ENCODE measurements at places on chromosomes 16 and 17.

GRCh38 chr17:34579017-34579946 is at the start of gene TMEM132E:
TMEM132E (plus strand) TSS chr17:34579582; CDS start chr17:34581077, 1,495 bp downstream.
- H3K4me3 ChIP-seq: peak within 1 kb of the TSS; percentile 72
- H3K27ac ChIP-seq: no peak within 1 kb of the TSS
- peak; percentile 49 for DNase-seq
- peaks cover 16% of the 10 kb centered on the region for H3K4me1 ChIP-seq

DNA sequence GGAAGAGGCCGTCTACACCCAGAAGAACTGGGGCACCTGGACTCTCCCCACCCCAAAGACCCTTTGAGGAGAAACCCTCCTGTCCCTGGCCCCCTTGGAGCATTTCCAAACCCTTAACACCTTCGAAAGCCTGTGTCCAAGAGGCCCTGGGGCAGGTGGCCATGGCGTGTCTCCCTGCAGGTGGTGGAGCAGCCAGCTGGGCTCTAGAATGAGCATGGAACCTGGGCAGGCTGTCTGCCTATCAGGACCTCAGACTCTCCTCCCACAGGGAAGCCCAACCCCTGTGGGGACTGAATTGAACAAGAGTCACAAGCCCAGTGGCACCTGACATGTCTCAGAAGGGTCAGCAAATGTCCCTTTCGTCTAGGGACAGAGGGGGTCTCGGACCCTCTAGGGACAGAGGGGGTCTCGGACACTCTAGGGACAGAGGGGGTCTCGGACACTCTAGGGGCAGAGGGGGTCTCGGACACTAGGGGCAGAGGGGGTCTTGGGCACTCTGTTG is 8.4 kb downstream of the CBX4 start:
- no peak for DNase-seq
- H3K27ac ChIP-seq: no peak overlapping the region
- H3K36me3 ChIP-seq: peaks cover 17% of the 10 kb centered on the region

DNA sequence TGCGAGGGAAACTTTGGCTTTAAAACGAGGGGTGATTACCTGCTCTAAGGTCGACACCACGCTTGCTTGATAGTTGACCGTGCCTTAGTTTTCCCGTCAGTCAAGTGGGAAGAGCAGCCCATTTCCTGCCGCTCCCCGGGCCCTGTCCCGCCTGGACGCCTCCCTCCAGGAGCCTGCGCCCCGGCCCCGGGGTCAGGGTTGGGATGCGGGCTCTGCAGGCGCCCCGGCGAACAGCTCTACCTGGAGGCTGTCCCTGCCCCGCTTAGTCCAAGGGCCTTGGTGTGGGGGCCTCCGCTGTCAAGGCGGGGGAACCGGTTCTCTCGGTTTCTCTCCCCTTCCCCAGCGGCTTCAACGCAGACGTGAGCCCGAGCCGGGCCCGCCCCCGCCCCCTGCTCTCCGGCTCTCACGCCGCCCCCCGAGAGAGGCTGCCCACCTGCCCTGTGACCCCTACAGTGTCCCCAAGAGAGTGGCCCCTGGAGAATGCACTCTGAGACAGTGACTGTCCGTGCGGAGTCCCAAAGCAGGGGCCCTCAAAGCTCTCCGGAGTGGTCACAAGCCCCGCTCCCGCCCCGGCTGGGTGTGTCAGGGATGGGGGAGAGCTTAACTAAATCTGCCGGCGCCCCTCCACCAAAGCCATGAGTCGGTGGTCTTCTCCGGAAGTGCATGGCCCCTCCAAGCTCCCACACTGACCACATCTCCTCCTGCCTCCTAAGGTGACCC is 117.4 kb upstream of the SMURF2 start:
- H3K27ac ChIP-seq: no peak overlapping the region
- H3K4me1 ChIP-seq: peaks cover 45% of the 10 kb centered on the region
- peaks cover 14% of the 10 kb centered on the region for H3K36me3 ChIP-seq
- H3K4me3 ChIP-seq: peak overlapping the region; percentile 72

DNA sequence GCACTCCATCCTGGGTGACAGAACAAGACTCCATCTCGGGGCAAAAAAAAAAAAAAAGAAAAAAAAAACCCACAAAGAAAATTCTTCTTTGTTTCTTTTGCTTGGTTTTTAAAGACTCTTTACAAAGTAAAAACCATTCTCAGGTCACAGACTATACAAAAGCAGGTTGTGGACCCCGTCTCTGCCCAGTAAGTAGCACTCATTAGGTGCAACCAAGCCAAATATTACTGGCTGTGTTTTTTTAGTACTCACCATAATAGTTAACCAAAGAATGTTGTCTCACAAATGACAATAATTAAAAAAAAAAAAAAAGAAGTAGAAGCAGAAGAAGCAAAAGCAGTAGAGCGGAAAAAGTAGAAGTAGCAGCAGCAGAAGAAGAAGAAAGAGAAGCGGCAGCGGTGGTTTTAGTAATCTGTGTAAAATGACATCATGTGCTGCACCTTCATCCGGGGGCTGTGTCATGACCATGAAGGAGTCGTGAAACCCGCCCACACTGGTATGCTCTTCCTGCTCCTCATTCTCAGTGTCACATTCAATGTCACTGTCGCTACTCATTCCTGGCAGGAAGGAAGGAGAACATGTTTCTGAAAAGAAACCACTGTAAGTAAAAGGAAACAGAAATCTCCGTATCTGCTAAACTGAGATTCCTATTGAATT is 105.4 kb downstream of the TRIM37 start:
- H3K36me3 ChIP-seq: peaks cover 67% of the 10 kb centered on the region
- H3K27ac ChIP-seq: peak overlapping the region; percentile 96
- H3K27me3 ChIP-seq: no peaks in the 10 kb centered on the region

- H3K4me1 ChIP-seq: no peaks in the 10 kb centered on the region
- no peak for DNase-seq
- no peaks in the 10 kb centered on the region for H3K27me3 ChIP-seq
- H3K4me3 ChIP-seq: no peak overlapping the region
- no peak overlapping the region for H3K27ac ChIP-seq
Observed at GRCh38 chr16:76389126-76389525, 111.9 kb downstream of the CNTNAP4 start.

- DNase-seq: no peak
- H3K27me3 ChIP-seq: peaks cover 17% of the 10 kb centered on the region
- H3K4me1 ChIP-seq: peaks cover 9% of the 10 kb centered on the region
- no peak overlapping the region for H3K4me3 ChIP-seq
Observed at GRCh38 chr16:85863384-85863774, 35.6 kb upstream of the IRF8 start.

DNA sequence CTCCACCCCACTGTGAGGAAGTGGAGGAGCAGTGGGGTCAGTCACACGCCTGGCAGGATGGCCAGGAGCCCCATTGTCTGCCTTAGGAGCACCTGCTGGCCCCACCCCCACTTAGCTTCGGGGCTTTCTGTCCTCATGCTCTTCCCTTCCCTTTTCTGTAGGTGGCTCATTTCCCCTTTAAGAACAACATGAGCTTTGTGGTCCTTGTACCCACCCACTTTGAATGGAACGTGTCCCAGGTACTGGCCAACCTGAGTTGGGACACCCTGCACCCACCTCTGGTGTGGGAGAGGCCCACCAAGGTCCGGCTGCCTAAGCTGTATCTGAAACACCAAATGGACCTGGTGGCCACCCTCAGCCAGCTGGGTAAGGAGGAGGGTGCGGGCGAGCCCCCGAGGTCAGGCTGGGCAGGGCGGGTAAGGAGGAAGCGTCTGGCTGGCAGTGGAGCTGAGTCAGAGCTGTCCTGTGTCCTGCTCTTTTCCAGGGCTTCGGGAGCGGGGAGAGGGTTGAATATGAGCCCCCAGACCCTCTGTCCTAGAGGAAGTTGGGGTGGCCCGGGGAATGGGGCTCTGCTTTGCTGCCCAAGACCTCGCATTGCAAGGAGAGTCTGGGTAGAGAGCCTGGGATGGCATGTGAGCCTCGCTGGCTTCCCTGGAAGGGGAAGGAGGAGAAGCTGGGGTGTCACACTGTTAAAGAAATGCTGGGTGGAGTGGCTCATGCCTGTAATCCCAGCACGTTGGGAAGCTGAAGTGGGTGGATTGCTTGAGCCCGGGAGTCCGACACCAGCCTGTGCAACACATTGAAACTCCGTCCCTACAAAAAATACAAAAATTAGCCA is 9.2 kb upstream of the SERPINF1 start:
- H3K27ac ChIP-seq: no peak overlapping the region
- no peak overlapping the region for H3K4me3 ChIP-seq
- DNase-seq: no peak

GRCh38 chr17:16950488-16950887 is 21.4 kb downstream of the TNFRSF13B start:
- H3K27me3 ChIP-seq: peaks cover 41% of the 10 kb centered on the region
- no peak overlapping the region for H3K27ac ChIP-seq
- no peaks in the 10 kb centered on the region for H3K4me1 ChIP-seq
- H3K4me3 ChIP-seq: no peak overlapping the region
- no peaks in the 10 kb centered on the region for H3K36me3 ChIP-seq

- no peak overlapping the region for H3K4me3 ChIP-seq
- H3K27me3 ChIP-seq: peaks cover 4% of the 10 kb centered on the region
- no peak overlapping the region for H3K27ac ChIP-seq
- H3K4me1 ChIP-seq: peaks cover 14% of the 10 kb centered on the region
- DNase-seq: no peak
- H3K36me3 ChIP-seq: no peaks in the 10 kb centered on the region
Observed at GRCh38 chr17:32118835-32119234, 23.5 kb upstream of the RHOT1 start.

GRCh38 chr17:67043283-67043682 is 1.1 kb upstream of the CACNG1 start:
- H3K4me1 ChIP-seq: no peaks in the 10 kb centered on the region
- no peak for DNase-seq
- no peak overlapping the region for H3K27ac ChIP-seq
- H3K36me3 ChIP-seq: no peaks in the 10 kb centered on the region
- no peaks in the 10 kb centered on the region for H3K27me3 ChIP-seq

GRCh38 chr17:45168991-45169752 is 7.5 kb downstream of the HEXIM2 start:
- H3K36me3 ChIP-seq: no peaks in the 10 kb centered on the region
- H3K4me3 ChIP-seq: no peak overlapping the region
- H3K4me1 ChIP-seq: peaks cover 31% of the 10 kb centered on the region
- H3K27ac ChIP-seq: no peak overlapping the region
- H3K27me3 ChIP-seq: no peaks in the 10 kb centered on the region

- no peaks in the 10 kb centered on the region for H3K36me3 ChIP-seq
- DNase-seq: no peak
- H3K27ac ChIP-seq: no peak overlapping the region
Observed at GRCh38 chr16:54290833-54291655, 4.5 kb upstream of the IRX3 start.

DNA sequence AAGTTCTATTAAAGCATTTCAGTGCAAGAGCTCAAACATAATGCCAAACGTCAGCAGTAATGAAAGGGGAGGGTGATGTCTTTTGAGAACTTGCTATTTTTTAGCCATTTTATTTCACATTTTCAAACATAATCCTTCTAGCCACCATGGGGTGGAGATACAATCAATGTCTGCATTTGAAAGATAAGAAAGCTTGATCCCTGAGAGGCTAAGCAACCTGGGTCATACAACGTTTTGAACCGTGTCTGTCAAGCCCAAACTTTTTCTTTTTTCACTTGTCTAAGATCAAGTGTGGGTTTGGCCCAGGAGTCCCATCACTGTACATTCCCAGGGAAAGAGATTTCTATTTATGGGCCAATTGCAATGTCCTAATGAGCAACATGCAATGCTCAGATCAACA is 331.1 kb downstream of the SLC39A11 start:
- H3K4me3 ChIP-seq: no peak overlapping the region
- DNase-seq: no peak
- H3K36me3 ChIP-seq: peaks cover 2% of the 10 kb centered on the region
- no peaks in the 10 kb centered on the region for H3K27me3 ChIP-seq
